ENCODE measurements at places on chromosomes 7 and 10.
A peak's percentile ranks its signal among the peaks of the same experiment; 100 is the strongest.

- no peak overlapping the region for H3K27ac ChIP-seq
- H3K4me3 ChIP-seq: no peak overlapping the region
- H3K36me3 ChIP-seq: no peaks in the 10 kb centered on the region
- H3K27me3 ChIP-seq: no peaks in the 10 kb centered on the region
- H3K4me1 ChIP-seq: no peaks in the 10 kb centered on the region
- no peak for DNase-seq
Observed at GRCh38 chr10:76432016-76433012, 1000.9 kb downstream of the LRMDA start.

DNA sequence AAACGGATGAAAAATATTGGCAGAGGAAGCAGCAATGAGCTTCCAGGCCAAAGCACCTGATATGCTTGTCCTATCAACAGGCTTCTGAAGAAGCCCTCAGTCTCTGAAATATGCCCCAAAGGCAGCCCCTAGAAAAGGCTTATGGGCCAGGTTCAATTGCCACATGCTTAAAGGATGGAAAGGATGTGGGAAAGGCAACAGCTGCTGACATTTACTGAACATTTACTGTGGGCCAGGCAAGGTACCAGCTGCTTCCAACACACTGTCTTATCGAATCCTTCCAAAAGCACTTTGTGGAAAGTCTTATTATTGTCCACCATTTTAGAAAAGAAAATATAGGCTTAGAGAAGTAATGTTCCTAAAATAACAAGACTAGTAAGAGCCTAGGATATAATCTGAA is 56.5 kb downstream of the DOCK4 start:
- no peak overlapping the region for H3K4me3 ChIP-seq
- no peak overlapping the region for H3K27ac ChIP-seq
- DNase-seq: no peak
- peaks cover 33% of the 10 kb centered on the region for H3K27me3 ChIP-seq

GRCh38 chr10:26479766-26480492 is 41.8 kb downstream of the APBB1IP start:
- peak overlapping the region; percentile 95 for H3K27ac ChIP-seq
- peak overlapping the region; percentile 44 for H3K4me3 ChIP-seq
- H3K27me3 ChIP-seq: no peaks in the 10 kb centered on the region
- H3K36me3 ChIP-seq: peaks cover 40% of the 10 kb centered on the region
- H3K4me1 ChIP-seq: peaks cover 69% of the 10 kb centered on the region

GRCh38 chr10:117134056-117134305 is 4.1 kb downstream of the VAX1 start:
- peak overlapping the region; percentile 23 for H3K4me3 ChIP-seq
- peaks cover 87% of the 10 kb centered on the region for H3K27me3 ChIP-seq
- DNase-seq: no peak
- H3K36me3 ChIP-seq: no peaks in the 10 kb centered on the region

- no peak overlapping the region for H3K27ac ChIP-seq
- no peaks in the 10 kb centered on the region for H3K27me3 ChIP-seq
- H3K4me3 ChIP-seq: peak overlapping the region; percentile 81
- peaks cover 30% of the 10 kb centered on the region for H3K36me3 ChIP-seq
- DNase-seq: no peak
- H3K4me1 ChIP-seq: peaks cover 65% of the 10 kb centered on the region
Observed at GRCh38 chr7:106110238-106110560, 1.9 kb downstream of the SYPL1 start.

DNA sequence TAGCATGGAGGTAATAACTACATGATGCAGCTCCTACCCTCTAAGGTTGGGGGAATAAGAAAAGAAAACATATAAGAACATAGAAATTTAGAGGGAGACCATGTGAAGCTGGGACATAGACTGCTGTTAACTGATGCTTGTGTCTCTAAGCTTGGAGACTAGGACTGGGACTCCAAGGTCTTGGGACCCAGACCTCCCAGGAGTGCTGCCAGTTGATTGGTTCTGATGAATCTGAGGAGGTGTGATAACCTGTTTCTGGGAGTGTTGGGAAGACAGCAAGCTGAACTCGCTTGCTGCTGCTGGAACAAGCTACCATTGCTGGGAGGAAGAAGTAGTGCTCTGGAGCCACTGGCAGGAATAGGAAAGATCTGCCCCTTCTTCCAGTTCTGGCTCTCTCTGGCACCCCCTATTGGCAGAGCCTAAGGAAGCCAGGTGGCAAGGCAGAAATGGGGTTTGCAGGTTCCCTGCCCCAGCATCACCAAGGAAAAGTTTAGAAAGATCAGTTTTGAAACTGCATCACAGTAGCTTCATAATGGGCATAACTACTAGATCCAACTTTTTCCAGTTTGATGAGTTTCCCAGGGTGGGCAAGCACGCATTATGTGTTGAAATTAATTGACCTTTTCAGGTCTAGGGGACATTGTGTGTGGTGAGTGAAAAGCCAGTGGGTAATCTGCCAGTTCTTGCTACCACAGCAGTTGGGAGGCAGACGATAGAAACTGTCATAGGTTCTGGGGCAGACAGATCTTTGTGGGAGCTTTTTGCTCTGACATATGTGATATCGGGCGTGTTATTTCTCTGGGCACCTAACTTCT is 140.7 kb downstream of the SND1 start:
- H3K36me3 ChIP-seq: peaks cover 70% of the 10 kb centered on the region
- no peak overlapping the region for H3K4me3 ChIP-seq
- H3K27me3 ChIP-seq: no peaks in the 10 kb centered on the region
- H3K27ac ChIP-seq: no peak overlapping the region

GRCh38 chr7:44194069-44194468 is 4.8 kb upstream of the GCK start:
- no peaks in the 10 kb centered on the region for H3K36me3 ChIP-seq
- peaks cover 7% of the 10 kb centered on the region for H3K4me1 ChIP-seq
- H3K27ac ChIP-seq: peak overlapping the region; percentile 59
- DNase-seq: peak; percentile 53
- no peak overlapping the region for H3K4me3 ChIP-seq
- peaks cover 18% of the 10 kb centered on the region for H3K27me3 ChIP-seq

GRCh38 chr7:36904802-36905201 is 180.5 kb upstream of the AOAH start:
- no peak for DNase-seq
- no peak overlapping the region for H3K4me3 ChIP-seq
- peaks cover 86% of the 10 kb centered on the region for H3K36me3 ChIP-seq
- H3K4me1 ChIP-seq: peaks cover 3% of the 10 kb centered on the region
- no peak overlapping the region for H3K27ac ChIP-seq

GRCh38 chr10:60990663-60991062 is 46.7 kb upstream of the RHOBTB1 start:
- H3K36me3 ChIP-seq: no peaks in the 10 kb centered on the region
- H3K27ac ChIP-seq: no peak overlapping the region
- H3K4me1 ChIP-seq: no peaks in the 10 kb centered on the region
- peaks cover 9% of the 10 kb centered on the region for H3K27me3 ChIP-seq
- DNase-seq: no peak
- H3K4me3 ChIP-seq: no peak overlapping the region

GRCh38 chr10:86305521-86305920 is 61.1 kb downstream of the GRID1 start:
- H3K4me1 ChIP-seq: no peaks in the 10 kb centered on the region
- H3K36me3 ChIP-seq: no peaks in the 10 kb centered on the region
- no peak overlapping the region for H3K27ac ChIP-seq

- no peaks in the 10 kb centered on the region for H3K4me1 ChIP-seq
- H3K27me3 ChIP-seq: peaks cover 12% of the 10 kb centered on the region
- no peak for DNase-seq
- H3K27ac ChIP-seq: no peak overlapping the region
- no peaks in the 10 kb centered on the region for H3K36me3 ChIP-seq
- H3K4me3 ChIP-seq: no peak overlapping the region
Observed at GRCh38 chr10:50981904-50982303, 92.4 kb upstream of the PRKG1 start.

- peaks cover 9% of the 10 kb centered on the region for H3K4me1 ChIP-seq
- peaks cover 63% of the 10 kb centered on the region for H3K36me3 ChIP-seq
- H3K4me3 ChIP-seq: no peak overlapping the region
- H3K27ac ChIP-seq: no peak overlapping the region
- no peak for DNase-seq
Observed at GRCh38 chr7:127962589-127963361, 68.5 kb downstream of the LRRC4 start.

GRCh38 chr7:114156178-114156577 is 237.4 kb upstream of the PPP1R3A start:
- DNase-seq: no peak
- H3K27ac ChIP-seq: no peak overlapping the region
- no peaks in the 10 kb centered on the region for H3K4me1 ChIP-seq
- no peaks in the 10 kb centered on the region for H3K36me3 ChIP-seq
- H3K4me3 ChIP-seq: no peak overlapping the region

DNA sequence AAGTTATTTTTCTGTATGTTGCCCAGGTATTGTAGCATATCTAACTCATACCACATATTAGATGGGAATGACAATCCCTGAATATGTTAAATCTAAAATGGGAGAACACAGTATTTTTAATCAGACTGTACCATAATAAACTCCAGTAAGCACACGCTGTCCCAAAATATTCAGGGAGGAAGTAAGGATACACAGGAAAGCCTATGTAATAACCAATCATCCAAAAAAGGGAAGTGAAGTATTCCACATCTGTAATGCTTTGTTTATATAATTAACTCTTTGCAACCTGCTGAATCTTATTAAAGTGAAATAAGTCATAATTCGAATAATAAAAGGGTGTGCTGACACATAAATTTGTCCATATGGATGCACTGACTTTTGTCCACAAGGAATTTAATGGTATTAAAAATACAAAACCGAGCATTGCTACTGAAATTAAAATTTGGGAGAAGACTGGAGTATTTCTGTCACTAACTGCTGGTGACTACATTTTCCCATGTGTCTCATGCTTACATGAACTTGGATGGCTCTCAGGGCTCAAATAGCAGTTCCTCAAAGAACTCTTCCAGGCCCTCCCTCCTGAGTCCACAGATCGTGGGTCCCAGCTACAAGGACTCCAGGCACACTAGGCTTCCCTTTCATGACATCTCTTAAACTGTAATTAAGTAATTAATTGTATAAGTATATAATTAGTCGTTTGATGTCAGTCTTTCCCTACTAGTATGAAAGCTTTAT is 120.6 kb downstream of the NEBL start:
- H3K4me3 ChIP-seq: no peak overlapping the region
- no peaks in the 10 kb centered on the region for H3K27me3 ChIP-seq
- no peaks in the 10 kb centered on the region for H3K36me3 ChIP-seq
- H3K27ac ChIP-seq: no peak overlapping the region

DNA sequence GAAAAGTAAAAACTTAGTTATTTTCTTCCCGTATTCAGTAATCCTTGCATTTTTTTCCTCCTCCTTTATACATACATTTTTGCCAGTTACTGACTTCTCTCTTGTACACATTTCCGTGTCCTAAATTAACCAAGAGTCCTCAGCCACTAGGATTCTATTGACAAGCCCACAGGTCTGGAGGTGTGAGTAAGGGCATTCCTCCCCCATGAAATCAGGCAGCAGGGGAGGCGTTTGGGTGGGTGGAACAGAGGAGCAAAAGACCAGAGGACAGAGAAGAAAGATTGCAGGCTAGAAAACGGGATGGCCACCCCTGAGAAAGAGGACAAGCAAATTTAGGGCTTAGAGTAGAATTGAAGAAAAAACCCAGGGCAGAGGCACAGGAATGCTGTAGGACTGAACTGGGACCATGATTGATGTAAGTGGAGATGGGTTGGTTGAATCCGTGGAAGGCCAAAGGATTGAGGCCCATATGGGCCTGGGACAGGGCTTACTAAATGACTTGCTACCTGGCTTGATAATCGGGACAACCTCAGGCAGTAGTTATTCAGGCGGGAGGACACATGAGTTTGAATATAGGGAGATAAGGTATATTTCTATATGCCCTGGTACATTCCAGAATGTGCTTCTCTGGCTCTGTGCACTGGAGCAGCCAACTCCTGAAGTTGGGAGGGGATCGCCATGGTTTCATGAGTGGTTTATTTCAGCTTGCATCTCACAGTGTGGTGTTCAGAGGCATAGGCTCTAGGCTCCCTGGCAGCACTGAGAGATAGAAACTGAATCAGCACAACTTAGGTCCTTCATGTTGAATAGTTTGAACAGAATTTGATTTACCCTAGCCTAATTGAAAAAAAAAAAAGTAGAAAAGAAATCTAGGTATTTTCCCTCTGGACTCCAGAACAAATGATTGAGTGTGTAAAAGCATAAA is 28.0 kb downstream of the IKZF1 start:
- no peaks in the 10 kb centered on the region for H3K27me3 ChIP-seq
- peaks cover 12% of the 10 kb centered on the region for H3K4me1 ChIP-seq
- no peaks in the 10 kb centered on the region for H3K36me3 ChIP-seq
- H3K27ac ChIP-seq: no peak overlapping the region

DNA sequence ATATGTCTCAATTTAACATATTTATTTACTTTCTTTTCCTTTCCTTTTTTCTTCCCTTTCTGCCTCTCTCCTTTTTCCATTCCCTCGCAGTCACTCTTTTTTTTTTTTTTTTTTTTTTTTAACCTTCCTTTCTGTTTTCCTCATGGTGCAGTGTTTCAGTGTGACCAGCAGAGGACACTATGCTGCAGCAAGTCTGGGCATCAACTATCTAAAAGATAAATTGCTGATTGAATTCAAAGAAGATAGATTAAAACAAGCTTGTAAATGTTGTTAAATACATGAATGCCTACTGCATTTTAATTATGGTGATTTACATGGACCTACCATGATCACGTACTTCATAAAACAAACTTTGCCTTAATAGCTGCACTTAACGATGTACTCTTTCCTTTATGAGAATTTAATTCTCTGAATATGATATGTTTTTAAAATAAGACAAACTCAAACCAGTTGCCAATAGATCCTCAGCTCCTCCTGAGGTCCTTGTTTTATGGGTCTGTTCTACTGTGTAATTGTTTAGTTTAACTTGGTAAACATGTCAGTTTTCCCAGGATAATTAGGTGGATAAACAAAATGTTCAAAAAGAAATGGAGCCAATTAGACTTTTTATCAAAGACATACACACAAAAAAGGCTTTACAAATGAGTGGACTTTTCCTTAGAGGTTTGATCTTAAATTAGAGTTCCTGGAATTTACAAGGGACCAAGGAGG is 101.0 kb upstream of the AGR3 start:
- peaks cover 2% of the 10 kb centered on the region for H3K4me1 ChIP-seq
- no peak for DNase-seq
- H3K27me3 ChIP-seq: peaks cover 18% of the 10 kb centered on the region
- peak overlapping the region; percentile 33 for H3K4me3 ChIP-seq

DNA sequence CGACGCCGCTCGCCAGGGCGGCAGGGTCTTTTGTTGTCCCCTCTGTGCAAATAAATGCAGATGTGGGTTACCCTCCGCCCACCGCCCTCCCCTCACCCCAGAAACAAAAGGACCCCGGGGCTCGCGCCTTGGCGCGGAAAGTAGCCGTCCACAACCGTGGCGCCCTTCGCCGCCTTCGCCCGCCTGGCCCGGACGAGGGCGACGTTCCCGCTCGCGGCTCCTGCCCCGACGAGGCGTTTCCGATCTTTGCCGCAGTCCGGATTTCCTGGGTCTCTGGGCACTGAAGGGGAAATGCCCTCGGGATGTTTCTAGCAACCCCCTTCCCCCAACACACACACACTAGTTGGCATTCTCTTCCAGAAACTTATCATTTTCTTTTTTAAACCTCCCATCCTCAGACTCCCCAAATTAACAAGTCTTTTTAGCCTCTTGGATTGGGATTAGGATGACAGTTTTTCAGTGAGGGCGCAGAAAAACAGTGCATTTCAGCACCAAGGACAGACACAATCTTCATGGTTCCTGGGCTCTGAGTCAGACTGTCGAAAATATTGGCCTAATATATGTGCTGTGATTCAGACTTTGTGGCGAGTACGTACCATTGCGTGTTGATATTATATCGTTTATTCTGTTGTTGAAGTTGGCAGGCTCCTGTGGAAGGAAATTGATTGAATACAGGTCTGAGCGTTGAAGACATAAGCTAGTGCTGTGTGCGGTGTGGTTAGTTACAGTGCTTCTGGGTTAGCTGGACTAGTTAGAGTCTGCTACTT is 771 bp downstream of the PHYHIPL start:
- no peak overlapping the region for H3K27ac ChIP-seq
- H3K4me3 ChIP-seq: no peak overlapping the region
- peaks cover 4% of the 10 kb centered on the region for H3K4me1 ChIP-seq

All from activated T-cell treated with anti-CD3 and anti-CD28 coated beads, Interleukin-2, amount 50 U/mL, for 24 hours (primary cell).